IPS DF 6.9 (cell line): ENCODE measurements at places on chromosomes 3 and 15.

- no peaks in the 10 kb centered on the region for H3K27me3 ChIP-seq
- DNase-seq = no peak
- no peaks in the 10 kb centered on the region; the same call in 1 of the 2 replicates for H3K4me1 ChIP-seq
- no peak overlapping the region for H3K4me3 ChIP-seq
Measured at GRCh38 chr15:75232826-75233503, 25.2 kb upstream of the GOLGA6C start.

DNA sequence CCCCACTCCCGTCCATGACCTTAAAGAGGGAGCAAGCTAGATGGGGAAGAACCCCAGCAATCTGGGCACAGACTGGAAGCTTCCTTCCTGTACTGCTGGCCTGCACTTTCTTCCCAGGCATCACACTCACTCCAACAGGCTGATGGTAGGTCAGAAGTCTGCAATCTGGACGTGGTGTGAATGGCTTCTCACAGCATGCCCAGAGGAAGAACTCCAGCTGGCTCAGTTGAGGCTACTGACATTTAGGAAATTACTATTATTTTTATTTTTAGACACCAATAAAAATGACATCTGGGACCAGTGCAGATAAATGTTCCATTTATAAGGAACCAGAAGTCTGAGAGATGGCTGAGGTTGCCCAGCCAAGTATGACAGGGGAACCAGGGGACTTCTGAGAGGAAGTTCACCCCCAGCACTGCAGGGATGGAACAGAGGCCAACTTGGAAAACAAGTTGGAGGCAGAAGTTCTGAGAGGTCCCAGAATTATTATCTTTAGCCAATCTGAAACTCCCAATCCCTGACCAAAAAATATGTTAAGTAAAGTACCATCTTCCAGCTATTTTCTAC is 163.8 kb upstream of the CTNNB1 start:
- no peaks in the 10 kb centered on the region for H3K27me3 ChIP-seq
- H3K36me3 ChIP-seq = no peaks in the 10 kb centered on the region
- no peak overlapping the region for H3K27ac ChIP-seq

- no peaks in the 10 kb centered on the region for H3K4me1 ChIP-seq
- H3K36me3 ChIP-seq = no peaks in the 10 kb centered on the region
- H3K27me3 ChIP-seq = no peaks in the 10 kb centered on the region
Measured at GRCh38 chr3:135558906-135559305, 406.6 kb upstream of the PPP2R3A start.

DNA sequence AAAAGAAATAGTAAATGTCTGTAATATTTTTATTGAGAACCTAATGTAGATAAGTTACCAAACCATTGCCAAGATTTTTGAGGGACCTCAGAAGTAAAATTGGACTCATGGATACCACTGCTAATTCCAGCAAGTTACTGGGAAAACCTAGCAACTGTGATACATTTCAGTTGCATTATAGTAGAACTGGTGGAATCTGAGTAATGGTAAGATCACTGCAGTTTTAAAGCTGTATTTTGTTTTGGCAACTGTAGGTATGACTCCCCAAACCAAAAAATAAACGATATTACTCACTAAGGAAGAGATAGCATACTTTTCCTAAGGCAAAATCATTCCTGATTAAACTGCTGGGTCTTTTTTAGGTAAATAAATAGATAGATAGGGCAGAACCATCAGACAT is 54.0 kb downstream of the ARMC8 start:
- H3K27ac ChIP-seq = no peak overlapping the region
- no peaks in the 10 kb centered on the region for H3K27me3 ChIP-seq
- no peak overlapping the region for H3K4me3 ChIP-seq
- DNase-seq = no peak

GRCh38 chr3:82596805-82597204 is 835.4 kb upstream of the GBE1 start:
- H3K4me3 ChIP-seq = no peak overlapping the region
- DNase-seq = no peak
- H3K27me3 ChIP-seq = no peaks in the 10 kb centered on the region
- H3K27ac ChIP-seq = no peak overlapping the region
- H3K36me3 ChIP-seq = no peaks in the 10 kb centered on the region

DNA sequence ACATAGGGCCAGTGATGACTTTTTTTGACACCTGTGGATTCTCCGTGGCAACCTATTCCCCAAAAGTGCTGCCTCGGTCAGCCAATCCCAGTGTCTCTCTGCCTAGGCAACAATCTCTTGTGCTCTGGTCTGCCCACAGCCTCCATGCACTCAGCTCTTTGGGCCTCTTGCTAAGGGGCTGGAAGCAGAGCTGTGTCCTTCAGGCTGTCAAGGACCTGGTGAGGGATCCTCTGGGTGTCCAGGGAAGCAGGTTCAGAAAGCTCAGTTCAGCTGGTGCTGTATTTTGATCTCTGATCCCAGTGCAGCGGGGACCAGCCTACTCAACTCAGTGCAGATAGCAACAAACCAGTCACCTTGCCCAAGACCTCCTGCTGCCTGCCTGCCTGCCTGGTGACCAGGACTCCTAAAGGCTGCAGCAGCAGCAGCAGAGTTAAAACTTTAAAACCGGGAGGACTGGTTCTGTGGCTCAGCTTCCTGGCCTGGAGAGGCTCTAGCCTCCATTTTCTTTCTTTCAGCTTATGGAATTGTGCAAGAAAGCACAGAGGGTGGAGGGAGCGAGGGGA is 6.2 kb downstream of the PAK6 start:
- no peaks in the 10 kb centered on the region for H3K36me3 ChIP-seq
- DNase-seq = no peak
- H3K27me3 ChIP-seq = no peaks in the 10 kb centered on the region
- H3K4me3 ChIP-seq = no peak overlapping the region

DNA sequence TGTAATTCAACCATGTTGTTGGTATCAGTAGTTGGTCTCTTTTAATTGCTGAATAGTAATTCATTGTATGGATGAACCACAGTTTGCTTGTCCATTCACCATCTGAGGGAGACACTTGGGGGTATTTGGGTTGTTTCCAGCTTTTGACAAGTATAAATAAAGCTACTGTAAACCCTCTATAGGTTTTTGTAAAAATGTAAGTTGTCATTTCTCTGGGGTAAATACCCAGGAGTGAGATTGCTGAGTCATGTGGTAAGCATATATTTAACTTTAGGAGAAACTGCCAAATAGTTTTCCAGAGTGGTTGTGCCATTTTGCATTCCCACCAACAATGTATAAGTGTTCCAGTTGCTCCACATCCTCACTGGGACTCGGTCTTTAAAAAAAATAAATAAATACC is 15.4 kb upstream of the LHFPL4 start:
- no peak overlapping the region for H3K27ac ChIP-seq
- no peak for DNase-seq
- H3K36me3 ChIP-seq = no peaks in the 10 kb centered on the region
- no peaks in the 10 kb centered on the region for H3K4me1 ChIP-seq
- no peaks in the 10 kb centered on the region for H3K27me3 ChIP-seq

DNA sequence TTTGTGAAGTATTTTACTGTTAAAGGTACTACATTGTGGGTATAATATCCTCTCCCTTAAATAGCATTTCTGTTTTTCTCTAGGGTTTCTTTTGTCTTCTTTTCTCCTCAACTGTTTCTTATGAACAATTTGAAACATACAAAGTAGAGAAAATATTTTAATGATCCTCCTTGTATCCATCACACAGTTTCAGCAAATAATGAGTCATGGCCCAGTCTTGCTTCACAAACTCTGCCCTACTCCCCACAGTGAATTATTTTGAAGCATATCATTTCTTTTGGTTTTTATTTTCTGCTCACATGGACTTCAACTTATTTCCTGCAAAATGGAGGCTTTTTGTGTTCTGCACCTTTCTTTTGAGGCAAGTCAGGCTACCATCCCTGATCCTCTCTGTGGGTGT is 6.1 kb upstream of the SCAANT1 start:
- H3K4me3 ChIP-seq = no peak overlapping the region
- H3K27ac ChIP-seq = no peak overlapping the region
- no peaks in the 10 kb centered on the region for H3K4me1 ChIP-seq
- DNase-seq = no peak
- no peaks in the 10 kb centered on the region for H3K27me3 ChIP-seq
- no peaks in the 10 kb centered on the region; the same call in 1 of the 2 replicates for H3K36me3 ChIP-seq

DNA sequence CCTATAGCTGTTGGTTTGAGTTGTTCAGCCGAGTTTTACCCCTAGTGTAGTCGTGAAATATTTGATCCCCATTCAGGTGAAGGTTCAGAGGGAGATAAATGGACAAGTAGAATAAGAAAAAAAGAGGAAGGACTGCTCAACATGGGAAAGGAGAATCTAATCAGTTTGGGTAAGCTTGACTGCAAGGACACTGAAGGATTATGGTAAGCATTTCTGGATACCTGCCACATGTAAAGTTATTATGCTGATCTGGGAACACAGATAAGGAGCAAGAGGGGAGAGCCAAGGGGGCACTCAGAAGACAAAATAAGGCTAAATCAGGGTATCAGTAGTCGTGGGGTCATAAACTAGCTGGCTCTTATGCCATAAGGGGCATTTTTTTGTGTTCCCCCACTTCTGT is 49.9 kb downstream of the TFG start:
- H3K4me3 ChIP-seq = no peak overlapping the region
- DNase-seq = no peak
- H3K27me3 ChIP-seq = no peaks in the 10 kb centered on the region
- H3K27ac ChIP-seq = no peak overlapping the region
- H3K36me3 ChIP-seq = no peaks in the 10 kb centered on the region

DNA sequence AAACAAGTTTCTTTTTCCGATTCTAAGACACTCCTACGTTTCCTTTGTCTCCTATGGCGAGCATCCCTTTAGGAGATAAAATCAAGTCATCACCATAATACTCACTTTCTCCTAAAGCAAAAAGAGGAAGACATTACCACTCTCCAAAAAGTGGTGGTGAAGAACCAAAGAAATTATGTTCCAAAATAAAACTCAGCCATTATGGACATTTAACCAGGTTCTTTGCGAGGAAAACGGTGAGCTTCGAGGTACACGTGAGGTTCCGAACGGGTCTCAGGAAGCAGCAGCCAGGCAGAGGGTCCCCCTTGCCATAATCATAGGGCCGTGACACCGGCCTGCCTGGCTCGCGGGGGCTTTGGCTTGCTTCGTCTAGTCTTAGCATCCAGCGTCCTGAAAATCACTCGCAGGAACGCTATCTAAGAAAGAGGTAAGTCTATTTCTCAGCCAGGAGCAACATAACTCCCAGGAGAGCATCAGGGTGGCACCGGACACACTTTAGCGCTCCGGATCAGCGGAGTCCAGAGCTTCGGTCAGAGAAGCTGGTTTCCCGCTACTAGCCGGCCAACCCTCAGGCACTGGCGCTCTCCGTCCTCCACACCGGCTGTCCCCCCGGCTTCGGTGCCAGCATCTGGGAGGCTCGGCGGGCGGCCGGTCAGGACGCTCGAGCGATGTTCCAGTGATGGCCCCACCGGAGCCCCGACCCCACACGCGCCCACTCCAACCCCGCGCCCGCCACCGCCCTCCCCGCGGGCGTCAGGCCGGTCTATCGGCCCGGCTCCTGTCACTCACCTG is 581 bp downstream of the IP6K1 start:
- no peak for DNase-seq
- H3K4me3 ChIP-seq = peak overlapping the region; percentile 87
- H3K27ac ChIP-seq = no peak overlapping the region
- peaks cover 3% of the 10 kb centered on the region for H3K4me1 ChIP-seq
- H3K36me3 ChIP-seq = no peaks in the 10 kb centered on the region

DNA sequence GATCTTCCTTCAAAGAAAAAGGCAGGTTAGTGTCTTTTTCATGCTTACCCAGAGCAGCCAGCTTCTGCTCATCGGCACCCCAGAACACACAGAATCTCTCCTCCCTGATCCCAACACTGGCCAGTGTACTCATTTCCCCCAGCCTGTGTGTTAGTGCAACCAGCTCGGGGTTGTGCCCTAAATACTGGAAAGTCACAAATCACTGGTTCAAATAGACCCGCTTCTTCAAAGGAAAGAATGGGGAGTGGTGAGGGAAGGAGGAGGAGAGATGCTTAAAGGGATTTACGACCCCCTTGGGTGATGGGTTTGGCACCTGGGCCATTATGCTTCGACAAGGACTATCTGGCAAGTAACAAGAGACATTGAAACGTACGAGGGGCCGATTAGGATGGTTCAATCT is 114.0 kb downstream of the FOXB1 start:
- no peaks in the 10 kb centered on the region for H3K27me3 ChIP-seq
- no peak for DNase-seq
- H3K4me1 ChIP-seq = peaks cover 7% of the 10 kb centered on the region; the same call in 1 of the 2 replicates
- no peak overlapping the region for H3K27ac ChIP-seq
- no peak overlapping the region for H3K4me3 ChIP-seq

DNA sequence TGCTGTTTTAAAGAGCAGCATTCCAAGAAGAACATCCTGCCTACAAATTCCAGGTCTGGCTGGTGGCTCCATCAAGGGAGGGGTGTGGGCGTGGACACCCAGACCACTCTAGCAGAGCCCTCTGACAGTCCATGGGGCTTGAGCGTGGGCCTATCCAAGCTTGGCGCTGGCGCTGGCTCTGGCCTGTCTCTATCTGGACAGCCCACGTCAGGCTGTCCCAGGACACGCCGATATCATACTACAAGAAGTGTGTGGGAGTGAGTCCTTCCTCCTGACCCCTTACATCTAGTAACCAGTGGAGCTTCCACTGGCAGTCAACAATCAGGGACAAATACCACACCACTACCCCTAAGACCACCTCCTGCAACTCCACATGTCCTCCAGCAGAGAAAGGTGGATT is 17.1 kb upstream of the DUSP7 start:
- H3K36me3 ChIP-seq = peaks cover 7% of the 10 kb centered on the region; the same call in 1 of the 2 replicates
- no peaks in the 10 kb centered on the region for H3K27me3 ChIP-seq
- H3K4me3 ChIP-seq = no peak overlapping the region
- DNase-seq = no peak
- no peaks in the 10 kb centered on the region for H3K4me1 ChIP-seq
- no peak overlapping the region for H3K27ac ChIP-seq

DNA sequence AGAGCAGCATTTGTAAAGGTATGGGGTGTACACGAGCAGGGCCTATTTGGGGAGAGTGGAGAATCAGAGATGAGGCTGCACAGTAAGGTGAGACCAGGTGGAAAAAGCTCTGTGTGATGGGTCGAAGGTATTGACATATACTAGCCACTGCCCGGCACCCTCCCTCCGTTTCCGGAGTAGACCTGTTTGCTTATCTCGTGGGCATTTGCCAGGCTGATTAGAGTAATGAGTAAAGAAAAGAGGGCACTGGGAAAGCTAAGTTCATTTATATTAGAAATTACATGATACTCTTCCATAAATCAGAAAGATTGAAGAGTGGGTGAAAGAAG is 46.2 kb upstream of the ATG7 start:
- no peaks in the 10 kb centered on the region for H3K4me1 ChIP-seq
- H3K36me3 ChIP-seq = no peaks in the 10 kb centered on the region
- H3K27ac ChIP-seq = no peak overlapping the region
- no peak for DNase-seq
- H3K27me3 ChIP-seq = no peaks in the 10 kb centered on the region

- H3K4me3 ChIP-seq = no peak overlapping the region
- no peak overlapping the region for H3K27ac ChIP-seq
- no peak for DNase-seq
- H3K36me3 ChIP-seq = no peaks in the 10 kb centered on the region
- H3K4me1 ChIP-seq = no peaks in the 10 kb centered on the region
Measured at GRCh38 chr3:107106907-107107306, 270.3 kb upstream of the CCDC54 start.

- no peaks in the 10 kb centered on the region for H3K4me1 ChIP-seq
- DNase-seq = no peak
- no peaks in the 10 kb centered on the region for H3K27me3 ChIP-seq
- H3K27ac ChIP-seq = no peak overlapping the region
- no peak overlapping the region for H3K4me3 ChIP-seq
Measured at GRCh38 chr15:50262533-50262932, 3.0 kb downstream of the HDC start.

- no peak overlapping the region for H3K27ac ChIP-seq
- H3K36me3 ChIP-seq = no peaks in the 10 kb centered on the region
- H3K4me1 ChIP-seq = no peaks in the 10 kb centered on the region
- no peak for DNase-seq
Measured at GRCh38 chr3:56800130-56800831, 1.5 kb downstream of the ARHGEF3 start.
